Hepatocyte (in vitro differentiated cells): ENCODE measurements at places on chromosomes 5 and 9.

GRCh38 chr5:168932400-168933189 is 353.4 kb upstream of the PANK3 start:
- DNase-seq = no peak

GRCh38 chr5:151597749-151598148 is 6.6 kb upstream of the FAT2 start:
- no peak for DNase-seq

GRCh38 chr5:14983666-14984441 is 112.3 kb upstream of the ANKH start:
- no peak for DNase-seq

GRCh38 chr9:78544230-78544629 is 247.3 kb downstream of the PSAT1 start:
- DNase-seq = no peak
